ENCODE measurements at places on chromosomes 3 and 15.

DNA sequence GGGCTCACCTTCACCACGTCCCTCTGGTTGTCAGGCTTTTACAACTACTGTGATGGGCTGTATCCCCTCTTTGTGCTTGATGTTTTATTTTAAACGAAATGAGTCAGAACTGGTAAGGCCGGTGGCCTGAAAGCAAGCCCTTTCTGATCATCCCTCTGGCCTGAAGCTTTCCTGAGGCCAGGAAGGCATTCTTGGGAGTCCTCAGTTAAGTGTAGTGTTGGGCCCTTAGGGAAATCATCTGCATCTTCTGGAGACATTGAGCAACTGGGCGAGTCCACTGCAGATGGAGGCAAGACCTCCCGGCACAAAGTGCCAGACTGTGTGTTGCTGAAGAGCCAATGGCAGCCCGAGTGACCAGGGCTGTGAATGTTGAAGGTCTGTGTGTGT, 33.0 kb upstream of the AMOTL2 start:
- DNase-seq, result no peak

- DNase-seq, result no peak
Measured at GRCh38 chr3:162507397-162507796, 1010.8 kb downstream of the OTOL1 start.

DNA sequence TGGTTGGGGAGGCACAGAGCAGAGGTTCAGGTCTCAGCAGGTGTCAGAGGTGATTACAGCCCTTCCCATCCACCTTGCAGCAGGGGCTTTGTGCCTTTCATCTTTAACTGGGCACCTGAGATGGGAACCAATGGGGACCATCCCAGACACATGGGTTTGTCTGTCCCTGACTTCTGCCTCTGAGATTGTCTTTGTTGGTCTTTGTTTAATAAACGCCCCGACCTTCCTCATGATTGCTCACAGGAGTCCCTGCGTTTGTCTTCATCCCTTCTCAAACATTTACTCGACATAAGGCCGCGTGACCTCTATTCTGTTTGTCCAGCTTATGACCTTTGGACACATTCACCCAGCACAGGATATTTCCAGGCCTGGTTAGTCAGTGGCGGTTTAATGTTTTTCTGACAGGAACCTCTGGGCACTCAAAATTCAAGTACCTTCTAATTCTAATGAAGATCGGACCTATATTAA, 5.9 kb downstream of the ZSCAN2 start:
- no peak for DNase-seq

GRCh38 chr3:60759439-60759838, 491.8 kb downstream of the FHIT start:
- no peak for DNase-seq

DNA sequence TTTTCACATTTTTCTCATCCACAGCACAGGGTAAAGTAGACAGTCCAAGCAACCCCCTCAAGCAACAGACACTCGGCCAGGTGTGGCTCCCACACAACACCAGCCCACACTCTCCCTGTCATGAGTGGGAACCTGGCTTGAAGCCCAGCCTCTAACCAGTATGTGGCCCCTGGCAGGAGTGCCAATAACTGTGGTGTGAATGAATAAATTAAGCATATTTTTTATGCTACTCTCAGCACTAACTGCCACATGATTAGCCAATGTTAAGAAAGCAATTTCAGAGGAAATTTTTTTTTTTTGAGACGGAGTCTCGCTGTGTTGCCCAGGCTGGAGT, 9.9 kb downstream of the IL17RD start:
- DNase-seq, result no peak

DNA sequence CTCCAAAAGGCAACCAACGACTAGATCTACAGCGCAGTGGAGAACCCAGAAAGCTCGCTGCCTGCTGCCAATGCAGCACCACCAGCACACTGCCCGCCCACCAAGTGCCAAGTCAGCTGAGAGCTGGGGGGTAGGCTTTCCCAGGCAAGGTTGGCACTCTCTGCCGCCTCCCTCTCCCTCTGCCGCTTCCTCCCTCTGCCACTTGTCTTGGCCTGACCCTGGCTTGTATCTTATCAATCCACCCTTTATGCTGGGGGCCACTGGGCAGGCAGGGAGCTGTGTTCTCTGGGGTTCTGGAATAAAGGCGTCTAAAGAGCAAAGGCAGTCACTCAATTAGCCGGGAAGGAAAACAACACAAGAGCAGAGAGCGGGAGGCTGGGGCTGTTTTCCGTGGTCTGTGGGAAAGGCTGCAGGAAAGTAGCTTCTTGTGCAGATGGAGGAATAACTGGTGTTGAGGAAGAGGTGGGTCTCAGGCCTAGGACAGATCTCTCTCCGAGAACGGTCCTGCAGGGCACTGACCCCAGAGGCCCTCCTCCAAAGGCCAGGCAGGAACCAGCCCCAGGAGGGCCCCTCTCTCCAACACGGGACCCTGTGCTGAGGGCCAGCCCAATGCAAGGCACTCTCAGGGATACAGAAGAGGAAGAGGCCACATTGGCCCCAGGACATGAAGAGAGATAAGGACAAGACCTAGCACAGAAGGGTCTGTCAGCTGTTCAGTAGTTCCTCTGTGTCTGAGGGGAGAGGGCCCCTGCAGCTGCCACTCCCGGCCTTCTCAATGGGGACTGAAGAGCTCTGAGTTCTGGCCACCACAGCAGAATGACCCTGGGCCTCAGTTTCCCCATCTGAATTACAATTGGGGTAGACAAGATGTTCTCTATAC, 30.8 kb downstream of the ACSBG1 start:
- no peak for DNase-seq

- no peak for DNase-seq
Measured at GRCh38 chr3:29751647-29752314, 470.9 kb downstream of the RBMS3 start.

GRCh38 chr15:31336593-31337295, 10.1 kb downstream of the KLF13 start:
- DNase-seq, result no peak

Measured in activated CD4-positive, alpha-beta T cell treated with anti-CD3 and anti-CD28 coated beads, Interleukin-2, amount 50 U/mL, for 48 hours (primary cell).